ENCODE measurements at places on chromosomes 2 and 18.

GRCh38 chr2:206230060-206230762 lies 44.3 kb upstream of the ZDBF2 start:
- peak; percentile 31 for ATAC-seq

DNA sequence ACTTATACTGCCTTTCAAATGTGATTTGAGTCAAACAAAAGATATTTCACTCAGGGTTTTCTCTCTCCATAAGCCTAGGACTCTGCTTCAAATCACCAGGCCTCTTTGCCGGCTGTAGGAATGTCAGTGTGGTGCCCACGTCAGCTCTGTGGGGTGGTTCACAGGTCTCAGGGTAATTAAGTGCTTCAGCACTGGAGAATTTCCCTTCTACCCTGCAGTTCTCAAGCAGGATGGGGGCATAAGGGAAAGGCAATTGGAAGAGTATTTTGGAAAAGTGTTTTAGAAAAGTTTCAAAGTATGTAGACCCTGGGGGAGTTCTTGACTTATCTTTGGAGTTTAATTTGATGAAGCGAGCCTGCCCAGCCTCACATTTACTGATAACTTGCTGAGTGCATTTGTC lies 9.6 kb downstream of the CNGA3 start:
- no peak for ATAC-seq

GRCh38 chr2:81093031-81093430 lies 788.5 kb upstream of the LRRTM1 start:
- ATAC-seq = no peak

DNA sequence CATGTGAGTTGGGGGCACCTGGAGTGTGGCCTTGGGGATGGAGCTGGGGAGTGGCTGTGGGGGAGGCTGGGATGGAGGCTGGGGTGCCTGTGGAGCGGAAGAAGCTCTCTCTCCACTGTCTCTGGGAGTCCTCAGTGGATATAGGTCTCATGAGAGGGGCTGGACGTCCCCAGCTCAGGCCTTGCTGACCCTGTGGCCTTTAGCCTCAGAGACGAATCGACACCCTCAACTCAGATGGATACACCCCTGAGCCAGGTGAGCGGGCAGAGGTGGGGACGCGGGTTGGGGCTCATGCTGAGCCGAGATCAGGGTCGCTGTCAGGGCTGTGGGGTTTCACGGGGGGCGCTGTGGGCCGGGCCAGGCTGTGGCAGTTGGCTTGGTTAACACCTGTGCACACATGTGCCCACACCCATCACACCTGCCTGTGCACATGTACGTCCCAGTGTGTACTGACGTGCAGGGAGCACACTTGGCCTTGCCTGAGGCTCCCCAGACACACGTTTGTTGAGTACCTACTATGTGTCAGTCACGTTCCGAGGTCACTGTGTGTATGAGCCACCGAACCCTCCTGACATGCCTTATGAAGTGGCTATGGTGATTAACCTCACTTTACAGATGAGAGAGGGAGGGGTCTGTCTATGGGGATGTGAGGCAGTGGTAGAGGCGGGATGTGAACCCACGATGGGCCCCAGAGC lies 20.1 kb downstream of the ZAP70 start:
- no peak for ATAC-seq

DNA sequence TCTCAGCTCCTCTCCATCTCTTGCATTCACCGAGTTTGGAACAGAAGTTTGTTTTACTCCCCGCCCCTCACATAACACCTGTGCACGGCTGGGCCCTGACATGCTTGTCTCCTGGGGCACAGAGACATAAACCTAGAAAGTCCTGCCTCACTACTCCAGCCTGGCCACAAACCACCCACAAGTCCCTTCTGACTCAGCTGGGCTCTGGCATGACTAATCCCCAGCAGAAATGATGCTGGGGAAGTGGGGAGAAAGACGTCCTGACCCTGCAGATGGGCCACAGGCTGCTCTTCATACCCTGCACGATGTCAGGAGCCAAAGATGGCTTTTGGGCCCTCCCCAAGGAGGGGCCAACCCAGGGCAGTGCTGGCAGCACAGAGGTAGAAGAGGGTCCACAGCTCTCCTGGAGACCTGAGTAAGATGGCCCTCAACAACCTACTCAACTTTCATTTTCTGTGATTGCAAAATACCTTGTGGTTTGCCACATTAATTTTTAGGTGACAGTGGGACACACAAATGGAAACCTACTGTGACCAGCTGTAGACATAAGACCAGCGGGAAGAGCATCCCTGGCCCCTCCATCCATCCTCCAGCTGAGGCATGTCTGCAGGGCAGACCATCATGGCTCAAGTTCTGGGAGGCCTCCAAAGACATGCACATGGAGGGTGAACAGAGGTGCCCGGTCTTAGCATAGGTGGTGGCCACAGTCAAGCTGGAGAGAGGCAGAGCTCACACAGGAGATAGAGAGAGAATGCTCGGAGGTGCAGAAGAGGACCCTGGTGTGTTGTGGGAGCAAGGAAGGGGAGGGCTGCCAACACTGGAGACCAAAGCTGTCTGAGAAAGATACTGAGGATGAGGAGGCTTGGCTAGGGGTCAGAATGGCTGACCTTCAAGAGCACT lies 40.0 kb downstream of the DNMT3A start:
- peak; percentile 78 for ATAC-seq

DNA sequence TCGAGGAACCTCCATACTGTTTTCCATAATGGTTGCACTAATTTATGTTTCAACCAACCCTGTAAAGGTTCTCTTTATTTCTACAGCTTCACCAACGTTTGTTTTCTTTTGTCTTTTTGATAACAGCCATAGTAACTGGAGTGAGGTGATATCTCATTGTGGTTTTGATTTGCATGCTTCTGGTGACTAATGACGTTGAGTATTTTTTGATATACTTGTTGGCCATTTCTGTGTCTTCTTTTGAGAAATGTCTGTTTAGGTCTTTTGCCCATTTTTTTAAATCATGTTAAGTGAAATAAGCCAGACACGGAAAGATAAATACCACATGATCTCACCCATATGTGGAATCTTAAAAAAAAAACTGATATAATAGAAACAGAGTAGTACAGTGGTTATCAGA lies 74.8 kb upstream of the SMIM21 start:
- no peak for ATAC-seq

DNA sequence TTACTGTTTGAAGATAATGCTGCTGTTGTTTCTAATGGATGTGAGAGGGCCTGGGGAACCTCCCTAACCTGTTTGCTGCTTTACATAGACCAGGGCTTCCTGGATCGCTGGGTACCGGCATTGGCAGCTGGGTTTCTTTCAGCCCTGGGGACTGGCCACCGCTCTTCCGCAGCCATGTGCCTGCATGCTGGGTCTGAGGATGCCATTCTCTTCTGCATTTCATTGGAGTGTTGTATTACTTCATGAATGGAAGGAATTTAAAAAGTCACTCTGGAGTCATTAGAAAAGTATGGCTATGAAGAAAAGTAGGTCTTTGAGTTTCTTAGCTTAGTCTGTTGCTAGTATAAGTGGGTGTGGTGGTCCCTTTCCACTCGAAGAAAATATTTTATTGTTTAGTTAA lies 107.3 kb upstream of the MGAT5 start:
- ATAC-seq = peak; percentile 84

DNA sequence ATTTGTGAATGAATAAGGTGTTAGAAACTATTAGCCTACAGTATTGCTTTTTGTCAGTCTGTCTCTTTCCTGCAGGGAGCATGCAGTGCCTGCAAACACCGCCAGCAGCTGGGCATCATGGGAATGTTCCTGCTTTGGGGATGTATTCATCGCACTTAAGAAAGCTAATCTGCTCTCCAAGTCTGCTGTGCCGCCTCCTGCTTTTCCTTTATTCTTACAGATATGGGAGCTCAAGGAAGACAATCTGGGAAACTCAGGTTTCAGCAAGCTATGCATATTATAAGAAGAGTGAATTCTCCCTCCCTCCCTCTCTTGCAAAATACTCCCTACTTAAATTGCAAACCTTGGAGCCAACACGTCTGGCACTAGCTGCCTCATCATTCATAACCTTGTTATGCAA lies 479.2 kb upstream of the ACVR2A start:
- peak; percentile 25 for ATAC-seq

- ATAC-seq = no peak
Observed at GRCh38 chr2:144481666-144482065, 38.3 kb downstream of the ZEB2 start.

DNA sequence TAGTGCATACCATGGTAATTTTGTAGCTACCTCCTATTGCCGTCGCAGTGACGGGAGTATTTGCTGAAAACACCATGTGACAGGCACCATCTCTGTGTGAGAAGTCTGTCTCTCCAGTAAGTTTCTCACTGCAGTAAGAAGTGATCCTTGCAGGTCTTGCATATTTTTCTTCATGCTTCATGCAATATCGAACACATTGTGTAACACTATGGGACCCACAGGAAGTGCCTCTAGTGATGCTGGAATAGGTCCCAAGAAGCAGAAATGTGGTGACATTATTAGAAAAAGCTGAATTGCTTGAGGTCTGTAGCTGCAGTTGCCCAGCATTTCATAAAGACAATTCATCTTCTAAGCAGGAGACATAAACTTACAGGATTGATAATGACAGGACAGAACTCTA lies 167.6 kb downstream of the DCDC2C start:
- ATAC-seq = no peak

DNA sequence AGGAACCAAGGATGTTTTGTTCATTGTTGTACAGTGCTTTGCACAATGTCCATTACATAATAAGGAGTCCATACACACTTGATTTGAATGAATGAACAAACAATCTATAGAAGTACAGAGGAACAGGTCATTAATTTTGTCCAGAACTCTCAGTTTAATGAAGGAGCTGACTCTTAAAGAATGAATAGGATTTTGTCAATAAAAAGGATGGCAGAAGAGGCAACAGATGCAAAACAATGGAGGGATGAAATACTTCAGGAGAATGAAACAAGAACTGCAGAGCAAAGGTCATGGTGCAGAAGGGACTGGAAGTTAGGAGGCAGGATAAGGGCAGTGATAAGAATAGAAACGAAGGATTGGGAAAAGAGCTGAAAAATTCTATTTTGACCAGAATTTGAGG lies 28.7 kb upstream of the COL5A2 start:
- no peak for ATAC-seq

GRCh38 chr2:164478205-164478604 lies 143.1 kb downstream of the GRB14 start:
- ATAC-seq = no peak

DNA sequence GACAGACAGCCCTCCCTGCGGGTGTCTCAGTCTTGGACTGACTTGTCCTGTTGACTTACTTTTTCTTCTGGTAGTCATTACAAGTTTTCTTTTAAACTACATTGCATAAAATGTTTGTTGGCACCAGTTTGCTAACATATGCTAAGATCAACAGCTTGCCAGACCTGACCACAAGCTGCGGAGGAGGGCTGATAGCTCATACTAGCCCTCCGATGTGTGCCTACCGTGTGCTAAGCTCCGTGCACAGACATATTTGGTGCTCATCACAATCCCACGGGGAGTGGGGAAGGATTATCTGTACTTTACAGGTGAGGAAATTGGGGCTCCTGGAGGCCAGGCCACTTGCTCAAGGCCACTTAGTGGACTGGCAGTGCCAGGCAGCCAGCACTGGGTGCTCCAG lies 72.8 kb upstream of the YPEL5 start:
- no peak for ATAC-seq

- ATAC-seq = no peak
Observed at GRCh38 chr18:34120294-34120693, 104.4 kb downstream of the NOL4 start.

DNA sequence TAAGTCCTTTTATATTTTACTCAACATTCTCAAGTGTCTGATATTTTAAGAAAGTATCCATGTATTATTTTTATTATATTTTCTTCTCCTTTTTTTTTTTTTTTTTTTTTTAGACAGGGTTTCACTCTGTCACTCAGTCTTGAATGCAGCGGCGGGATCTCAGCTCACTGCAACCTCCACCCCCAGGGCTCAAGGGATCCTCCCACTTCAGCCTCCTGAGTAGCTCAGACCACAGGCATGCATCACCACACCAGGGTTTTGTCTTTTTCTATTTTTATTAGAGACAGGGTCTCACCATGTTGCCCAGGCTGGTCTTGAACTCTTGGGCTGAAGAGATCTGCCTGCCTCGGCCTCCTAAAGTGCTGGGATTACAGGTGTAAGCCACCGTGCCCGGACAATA lies 212.1 kb downstream of the TCF4 start:
- no peak for ATAC-seq

DNA sequence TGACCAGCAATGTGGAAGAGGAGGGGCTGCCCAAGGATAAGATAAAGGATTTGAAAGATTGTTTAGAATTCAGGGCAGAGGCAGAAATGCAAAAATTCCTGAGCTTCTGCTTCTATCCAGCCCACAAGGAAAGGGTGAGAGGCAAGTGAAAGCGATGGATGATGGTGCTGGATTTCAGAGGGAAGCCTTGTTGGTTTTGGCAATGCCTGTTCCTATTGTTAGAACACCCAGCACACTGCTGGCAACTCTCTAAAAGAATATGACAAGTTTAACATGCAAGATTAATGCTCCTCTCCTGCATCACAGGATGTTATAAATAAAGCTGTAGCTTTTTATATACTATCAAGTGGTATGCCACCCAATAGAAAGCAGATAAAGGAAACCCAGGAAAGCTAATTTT lies 92.6 kb downstream of the ZNF385B start:
- peak; percentile 96 for ATAC-seq

DNA sequence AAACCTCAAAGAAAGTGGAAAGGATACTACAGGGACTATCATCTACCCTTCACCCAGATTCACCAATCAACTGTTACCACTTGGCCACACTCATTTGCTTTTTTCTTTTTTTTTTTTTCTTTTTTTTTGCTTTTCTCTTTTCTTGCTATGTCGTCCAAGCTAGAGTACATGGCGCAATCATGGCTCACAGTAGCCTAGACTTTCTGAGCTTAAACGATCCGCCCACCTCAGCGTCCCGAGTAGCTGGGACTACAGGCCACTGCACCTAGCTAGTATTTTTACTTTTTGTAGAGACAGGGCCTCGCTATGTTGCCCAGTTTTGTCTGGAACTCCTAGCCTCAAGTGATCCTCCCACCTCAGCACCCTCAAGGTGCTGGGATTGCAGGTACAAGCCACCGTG lies 24.0 kb downstream of the BIN1 start:
- no peak for ATAC-seq
